Renal pelvis (tissue), 12 donors: ENCODE measurements at places on chromosomes 6 and 20. TPM values are rescaled to one million over a fixed set of nuclear protein-coding genes. Genes with fewer than 3 reads are reported as not detected.

PARD6B gene
- 21.1 TPM for polyA plus RNA-seq

C6orf163 gene
- 5.6 TPM for polyA plus RNA-seq

TRIM15 gene
- 0.53 TPM for polyA plus RNA-seq

GLP1R gene
- polyA plus RNA-seq, result 0.94 TPM

TRAPPC3L gene
- 0.35 TPM for polyA plus RNA-seq

ECT2L gene
- 0.21 TPM for polyA plus RNA-seq

PLA2G7 gene
- 2.7 TPM for polyA plus RNA-seq
